IPS DF 19.7 (cell line): ENCODE measurements at places on chromosomes 12 and 14.

DNA sequence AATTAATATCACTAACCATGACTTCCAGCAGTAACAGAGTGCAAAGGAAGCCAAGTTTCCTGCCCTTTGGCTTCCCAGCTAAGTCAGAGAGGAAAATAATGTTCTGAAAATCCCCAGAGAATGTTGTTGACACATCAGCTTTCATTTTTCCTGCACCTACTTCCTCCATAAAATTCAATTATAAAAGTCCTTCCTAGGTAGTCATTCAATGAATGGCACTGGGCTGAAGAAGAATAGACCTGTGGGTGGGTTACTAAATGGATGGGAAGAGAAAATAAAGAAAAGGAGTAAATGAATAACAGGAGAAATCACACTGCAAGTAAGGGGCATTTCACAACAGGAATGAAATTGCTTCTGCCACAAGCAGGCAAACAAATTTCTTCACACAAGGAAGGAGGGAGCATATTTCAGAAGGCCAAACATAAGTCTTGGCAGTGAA is 73.2 kb upstream of the MDM1 start:
- DNase-seq, result no peak

DNA sequence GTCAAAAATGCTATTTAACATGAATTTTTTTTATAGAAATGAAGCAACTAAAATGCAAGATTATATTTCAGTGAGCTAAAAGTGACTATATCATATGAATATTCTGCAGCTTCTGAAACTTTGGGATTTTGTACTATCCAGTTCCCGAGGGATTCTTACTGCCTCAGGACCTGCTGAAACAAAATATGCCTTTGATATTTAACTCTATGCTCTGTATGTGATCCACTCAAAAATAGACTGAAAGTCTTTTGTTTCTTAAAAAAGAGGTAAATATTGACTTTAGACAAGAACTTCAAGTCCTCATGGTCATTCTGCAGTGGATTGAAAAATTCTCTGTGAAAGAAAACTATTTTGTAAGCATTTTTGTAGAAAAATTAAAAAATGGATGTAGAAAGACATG is 22.4 kb downstream of the CNTN1 start:
- DNase-seq, result no peak

- DNase-seq, result no peak
These were observed 160.1 kb downstream of the SUDS3 start for GRCh38 chr12:118536306-118536906.

DNA sequence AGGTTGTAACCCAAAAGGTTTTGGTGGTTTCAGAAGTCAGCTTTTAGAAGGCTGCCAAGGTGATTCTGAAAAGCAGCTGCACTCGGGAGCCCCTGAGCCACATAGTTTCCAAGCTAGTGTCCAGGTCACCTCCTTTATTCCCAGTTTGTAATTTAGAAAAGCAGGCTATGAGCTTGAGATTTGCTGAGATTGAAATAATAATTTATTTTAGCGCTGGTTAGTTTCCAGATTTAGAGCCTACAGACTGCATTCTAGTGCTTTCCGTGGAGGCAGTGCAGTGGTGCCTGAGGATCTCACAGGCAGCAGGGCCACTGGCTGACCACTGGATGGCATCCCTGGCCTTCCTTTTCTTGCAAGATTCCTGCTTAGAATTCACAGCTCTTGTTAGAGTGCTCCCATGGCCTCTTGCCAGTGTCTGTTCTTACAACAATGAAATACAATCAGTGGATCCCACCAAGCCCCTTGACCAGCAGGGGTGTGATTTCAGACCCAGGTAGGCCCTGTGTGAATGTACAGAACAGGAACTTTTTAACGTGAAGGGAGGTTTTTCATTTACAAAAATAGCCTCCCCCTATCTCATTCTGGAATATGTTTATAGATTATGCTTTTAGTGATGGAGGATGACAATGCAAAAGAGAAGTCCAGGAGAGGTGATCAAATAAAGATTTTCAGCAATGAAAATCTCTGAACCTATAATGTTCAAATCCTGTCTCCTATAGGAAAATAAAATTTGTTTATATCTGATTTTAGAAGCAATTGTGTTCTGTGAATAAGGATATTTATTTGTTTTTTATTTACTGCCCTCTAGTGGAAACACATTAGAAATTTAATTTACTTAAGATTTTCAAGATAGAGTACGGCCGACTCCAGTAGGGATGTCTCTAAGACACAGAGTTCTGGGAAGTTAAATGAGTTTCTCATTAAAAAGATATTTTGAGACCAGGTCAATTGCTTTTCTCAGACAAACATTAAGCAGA is 362.1 kb upstream of the STXBP6 start:
- peak; percentile 17 for DNase-seq

DNA sequence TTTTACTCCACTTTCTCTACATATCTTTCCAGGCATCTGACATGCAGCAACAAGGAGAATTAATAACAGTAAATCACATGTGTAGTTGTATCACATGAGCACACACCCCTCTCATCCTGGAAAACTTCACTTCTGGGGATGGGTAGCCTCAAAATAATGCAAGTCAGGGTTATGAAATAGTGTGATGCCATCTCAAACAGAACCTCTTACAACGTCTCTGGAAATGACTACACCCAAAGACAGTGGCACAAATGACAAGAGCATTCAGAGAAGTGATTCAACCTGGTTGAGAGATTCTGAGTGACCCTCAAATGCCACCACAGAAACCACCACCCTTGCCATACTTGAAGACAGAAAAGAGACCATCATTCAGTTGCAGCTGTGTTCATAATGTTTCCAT is 2.8 kb downstream of the DIO2 start:
- DNase-seq, result no peak

DNA sequence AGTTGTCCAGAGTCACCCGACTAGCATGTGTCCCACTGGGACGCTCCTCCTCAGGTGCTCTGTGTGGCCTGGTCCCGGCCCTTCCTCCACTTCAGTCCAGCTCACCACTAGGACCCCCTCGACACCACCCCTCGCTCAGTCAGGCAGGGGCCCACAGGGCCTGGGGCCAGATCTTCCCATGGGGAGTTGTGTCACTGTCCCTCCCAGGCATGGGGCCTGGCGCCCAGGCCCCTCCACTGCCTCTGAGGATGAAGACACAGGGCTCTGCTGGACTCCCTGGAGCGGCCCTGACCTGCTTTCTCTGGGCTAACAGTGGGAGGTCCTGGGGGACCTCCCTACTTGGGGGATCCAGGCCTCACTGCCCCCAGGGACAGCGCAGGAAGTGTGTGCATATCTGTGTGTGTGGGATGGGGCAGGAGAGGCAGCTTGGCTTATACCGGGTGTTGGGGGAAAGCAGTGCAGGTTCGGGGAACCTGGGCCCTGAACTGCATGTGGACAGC is 43.8 kb downstream of the KRT80 start:
- DNase-seq, result no peak

GRCh38 chr14:54814076-54814475 is 88.5 kb downstream of the GCH1 start:
- DNase-seq, result no peak

DNA sequence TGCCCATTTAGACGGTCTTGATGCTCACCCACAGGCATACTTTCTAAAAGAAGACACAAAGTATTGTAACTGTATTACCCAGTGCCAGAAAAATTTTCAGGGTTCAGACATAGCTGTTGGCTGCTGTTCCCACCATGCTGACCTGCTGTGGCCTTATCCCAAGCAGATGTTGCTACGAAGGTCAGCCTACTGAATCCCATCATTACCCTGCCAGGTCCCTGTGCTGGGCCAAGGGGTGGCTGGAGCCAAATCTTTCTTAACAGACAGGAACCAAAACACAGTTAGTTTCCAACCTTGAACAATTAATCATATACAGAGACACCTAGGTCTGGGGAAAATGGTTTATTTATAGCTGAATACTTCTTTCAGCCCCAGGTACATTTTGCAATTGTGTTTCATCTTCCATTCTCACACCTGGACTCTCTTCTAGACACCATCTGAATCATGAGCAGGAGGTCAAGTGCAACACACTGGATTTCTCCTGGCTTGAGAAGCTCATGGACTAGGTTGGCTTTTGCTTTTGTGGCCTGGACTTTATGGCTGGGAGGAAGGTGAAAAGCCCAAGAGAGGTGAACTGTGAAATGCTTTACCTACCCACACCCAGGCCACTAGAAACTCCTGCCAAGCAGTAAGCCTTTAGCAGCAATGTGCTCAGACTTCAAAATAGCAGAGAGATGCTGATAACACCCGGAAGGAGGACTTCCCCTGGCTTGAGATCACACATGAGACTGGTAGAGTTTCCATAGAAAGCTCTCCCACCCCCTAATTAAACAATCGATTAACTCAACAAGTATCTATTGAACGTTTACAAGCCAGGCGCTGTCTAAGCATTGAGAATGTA is 150.1 kb downstream of the SUDS3 start:
- no peak for DNase-seq

DNA sequence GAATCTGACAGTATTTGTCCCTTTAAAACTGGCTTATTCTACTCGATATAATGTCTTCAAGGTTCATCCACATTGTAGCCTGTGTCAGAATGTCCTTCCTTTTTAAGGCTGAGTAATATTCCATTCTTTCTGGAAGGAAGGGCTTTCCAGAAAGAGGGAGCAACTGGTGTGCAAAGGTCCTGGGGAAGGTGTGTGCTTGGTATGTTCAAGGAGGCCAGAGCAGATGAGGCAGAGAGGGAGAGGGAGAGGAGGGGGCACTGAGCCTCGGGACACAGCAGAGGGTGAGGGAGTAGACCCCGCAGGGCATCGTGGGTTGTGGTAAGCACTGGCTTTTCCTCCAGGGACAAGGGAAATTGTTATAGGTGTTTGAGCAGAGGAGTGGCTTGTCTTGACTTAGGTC is 90.9 kb upstream of the NCOR2 start:
- DNase-seq, result no peak

- DNase-seq, result no peak
These were observed 1.2 kb downstream of the KRT4 start for GRCh38 chr12:52812749-52813148.

GRCh38 chr14:64965356-64966000 is 6.7 kb downstream of the RAB15 start:
- DNase-seq, result no peak

DNA sequence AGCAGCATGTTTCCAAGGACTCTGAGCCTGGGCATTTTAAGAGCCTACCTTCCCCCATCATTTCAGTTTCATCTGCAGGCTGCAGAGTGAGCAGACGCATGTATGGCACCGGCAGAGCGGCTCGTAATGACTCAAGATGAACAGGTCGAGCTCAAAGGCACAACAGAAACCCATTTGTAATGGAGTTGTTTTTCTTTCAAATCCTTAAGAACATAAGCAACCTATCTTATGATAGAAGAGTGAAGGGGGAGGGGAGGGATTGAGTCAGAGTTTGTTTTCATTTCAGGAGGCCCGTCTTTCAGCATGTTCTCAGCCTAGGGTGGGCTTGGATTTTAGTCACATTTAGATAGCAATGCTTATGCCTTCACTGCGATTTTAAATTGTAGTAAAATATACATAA is 54.9 kb upstream of the CISTR start:
- DNase-seq, result no peak

DNA sequence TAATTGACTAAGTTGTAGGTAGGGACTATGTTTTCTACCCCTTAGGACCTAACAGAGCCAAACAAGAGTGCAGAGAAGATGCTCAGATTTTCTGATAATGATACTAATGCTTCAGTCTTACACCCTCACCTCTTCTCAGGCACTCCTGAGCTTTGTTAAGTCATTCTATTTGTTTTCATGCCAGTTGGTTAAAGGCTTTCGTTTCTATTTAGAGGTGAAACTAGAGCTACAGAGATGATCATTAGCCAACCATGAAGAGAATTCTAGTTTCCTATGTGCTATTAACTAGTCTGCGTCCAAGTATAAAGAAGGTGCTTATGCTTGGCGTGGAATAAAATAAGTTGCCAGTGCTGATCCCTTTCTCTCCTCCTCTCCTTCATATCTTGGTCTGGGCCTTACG is 34.6 kb upstream of the PYGL start:
- DNase-seq, result no peak

DNA sequence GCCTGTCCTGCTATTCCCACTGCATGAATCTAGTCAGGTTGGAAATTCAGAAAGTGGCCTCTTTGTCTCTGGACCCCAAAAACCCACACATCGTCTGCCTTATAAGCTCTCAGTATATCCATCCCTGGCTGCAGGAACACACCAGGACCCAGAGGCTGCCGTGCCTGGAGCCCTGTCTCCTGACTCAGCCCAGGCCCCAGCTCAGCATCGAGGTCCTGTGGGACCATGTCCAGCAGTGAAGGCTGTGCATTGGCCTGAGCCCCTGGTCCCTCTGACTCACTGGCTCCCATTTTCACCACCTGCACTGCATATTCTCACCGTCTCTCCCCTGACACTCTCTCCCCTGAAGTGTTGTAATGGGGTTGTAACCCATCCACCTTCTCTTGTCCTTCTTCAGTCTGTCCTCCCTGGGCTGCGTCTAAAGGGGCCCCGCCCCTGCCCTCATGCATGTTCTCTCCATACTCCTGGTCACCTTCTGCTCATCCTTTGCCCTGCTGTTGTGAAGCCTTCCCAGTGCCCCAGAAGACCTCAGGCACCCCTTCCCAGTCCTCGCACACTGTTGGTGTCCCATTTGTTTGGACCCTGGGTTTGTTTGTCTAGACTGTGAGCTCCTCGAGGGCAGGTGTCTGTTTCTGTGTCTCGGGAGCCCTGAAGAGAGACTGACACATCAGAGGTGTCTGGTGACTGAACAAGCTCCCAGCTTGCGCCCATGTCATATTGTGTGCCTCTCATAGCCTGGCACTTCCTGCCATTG is 43.8 kb downstream of the EVL start:
- DNase-seq, result no peak

DNA sequence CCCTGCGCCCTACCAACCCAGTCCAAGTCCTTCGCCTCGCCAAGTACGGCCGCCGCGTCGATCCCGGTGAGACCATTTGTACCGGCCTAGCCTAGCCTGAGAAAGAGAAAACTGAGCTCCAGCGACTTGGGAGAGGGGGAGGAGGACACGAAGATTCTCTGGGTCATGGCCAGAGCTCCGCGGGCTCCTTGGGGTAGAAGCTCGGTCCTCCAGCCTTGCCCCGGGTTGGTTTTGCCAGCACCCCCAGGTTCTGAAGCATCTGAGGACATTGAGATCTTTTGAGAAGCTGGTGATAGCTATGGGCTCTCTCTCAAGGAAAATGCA is 7.3 kb downstream of the LHX5 start:
- no peak for DNase-seq

- DNase-seq, result no peak
These were observed 942 bp downstream of the SYT1 start for GRCh38 chr12:78865516-78865915.

GRCh38 chr12:32446316-32447119 is 47.2 kb downstream of the FGD4 start:
- DNase-seq, result no peak

DNA sequence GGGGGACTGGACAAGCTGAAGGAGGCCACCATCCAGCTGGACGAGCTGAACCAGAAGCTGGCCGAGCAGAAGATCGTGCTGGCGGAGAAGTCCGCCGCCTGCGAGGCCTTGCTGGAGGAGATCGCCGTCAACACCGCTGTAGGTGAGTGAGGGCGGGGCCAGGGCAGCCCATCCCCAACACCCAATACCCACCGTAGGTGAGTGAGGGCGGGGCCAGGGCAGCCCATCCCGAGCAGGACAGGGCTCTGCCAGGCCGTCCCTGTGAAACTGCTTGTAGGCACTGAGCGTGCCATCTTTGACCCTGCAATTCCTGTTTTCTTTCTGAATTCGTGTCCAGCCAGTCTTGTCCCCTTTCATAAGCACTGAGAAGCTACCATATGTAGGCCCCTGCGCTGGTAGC is 74.0 kb downstream of the CCDC92 start:
- DNase-seq, result no peak
